ENCODE measurements at places on chromosomes 12 and 14.

GRCh38 chr14:54396493-54397335 lies at the start of gene CDKN3:
Gene CDKN3, plus strand, starts transcription at chr14:54397007. Its CDS starts 62 bp downstream, at chr14:54397069.
- peak; percentile 99 for DNase-seq

DNA sequence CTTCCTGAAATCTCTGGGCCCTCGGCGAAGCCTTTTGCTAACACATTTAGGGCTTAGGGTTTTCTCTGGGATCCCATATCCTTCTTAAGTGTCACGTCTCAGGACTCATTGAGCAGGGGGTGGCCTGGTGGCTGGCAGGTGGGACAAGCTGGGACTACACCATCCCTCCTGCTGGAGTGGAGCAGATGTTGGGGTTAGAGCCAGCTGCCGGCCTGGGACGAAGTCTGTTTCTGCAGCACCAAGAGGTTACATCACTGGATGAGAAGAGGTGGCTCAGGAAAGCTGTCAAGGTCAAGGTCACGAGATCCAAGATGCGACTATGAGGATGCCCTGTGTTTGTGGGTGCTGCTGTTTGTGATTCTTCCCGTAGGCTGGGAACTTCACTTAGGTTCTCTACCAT lies 16.3 kb downstream of the SMCO2 start:
- DNase-seq = no peak

DNA sequence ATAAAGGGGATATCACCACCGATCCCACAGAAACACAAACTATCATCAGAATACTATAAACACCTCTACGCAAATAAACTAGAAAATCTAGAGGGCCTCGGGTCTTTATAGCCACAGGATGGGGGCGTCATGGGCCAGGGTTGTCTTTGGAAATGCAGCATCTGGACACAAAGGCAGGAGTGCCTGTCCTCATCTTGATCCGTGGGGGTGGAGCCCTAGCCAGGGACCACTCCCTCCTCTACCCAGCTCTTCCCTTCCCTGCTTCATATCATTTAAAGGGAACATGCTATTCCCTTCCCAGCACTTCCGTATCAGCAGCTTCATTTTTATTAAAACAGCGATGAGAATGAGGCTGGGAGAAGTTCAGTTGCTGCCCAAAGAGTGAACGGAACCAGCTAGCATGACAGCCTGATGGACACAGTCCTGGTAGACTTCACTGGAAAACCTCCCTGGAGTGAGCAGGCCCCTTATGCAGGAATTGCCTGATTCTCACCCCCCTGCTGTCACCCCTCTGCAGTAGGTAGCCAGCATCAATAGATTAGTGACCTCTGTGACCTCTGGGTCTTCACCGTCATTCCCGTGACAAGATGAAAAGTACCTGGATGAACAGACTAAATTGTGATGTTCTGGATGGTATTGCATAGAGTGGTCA lies 251.4 kb upstream of the RGS6 start:
- DNase-seq = no peak

- DNase-seq = no peak
Observed at GRCh38 chr14:99363051-99363450, 91.1 kb upstream of the BCL11B start.

- DNase-seq = no peak
Observed at GRCh38 chr12:62603811-62604098, 137.1 kb downstream of the MON2 start.

DNA sequence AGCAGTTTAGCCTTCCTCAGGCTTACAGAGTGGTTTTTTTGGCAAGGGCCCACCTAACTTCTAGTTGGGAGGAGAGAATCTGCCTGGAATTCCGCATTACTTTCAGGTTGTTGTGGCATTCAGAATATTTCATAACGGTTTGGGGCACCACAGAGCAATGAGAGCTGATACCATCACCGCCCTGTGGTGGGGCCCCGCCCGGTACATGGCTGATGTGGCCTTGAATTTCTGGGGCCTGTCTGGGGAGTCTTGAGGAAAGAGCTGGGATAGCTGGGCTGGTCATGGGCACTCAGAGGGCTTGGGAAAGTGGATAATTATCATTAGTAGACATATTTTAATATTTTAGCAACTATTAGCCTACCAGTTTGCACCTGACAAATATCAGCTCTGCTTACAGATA lies 4.2 kb downstream of the TESPA1 start:
- DNase-seq = no peak

GRCh38 chr12:13666806-13667205 lies 314.6 kb downstream of the GRIN2B start:
- no peak for DNase-seq

DNA sequence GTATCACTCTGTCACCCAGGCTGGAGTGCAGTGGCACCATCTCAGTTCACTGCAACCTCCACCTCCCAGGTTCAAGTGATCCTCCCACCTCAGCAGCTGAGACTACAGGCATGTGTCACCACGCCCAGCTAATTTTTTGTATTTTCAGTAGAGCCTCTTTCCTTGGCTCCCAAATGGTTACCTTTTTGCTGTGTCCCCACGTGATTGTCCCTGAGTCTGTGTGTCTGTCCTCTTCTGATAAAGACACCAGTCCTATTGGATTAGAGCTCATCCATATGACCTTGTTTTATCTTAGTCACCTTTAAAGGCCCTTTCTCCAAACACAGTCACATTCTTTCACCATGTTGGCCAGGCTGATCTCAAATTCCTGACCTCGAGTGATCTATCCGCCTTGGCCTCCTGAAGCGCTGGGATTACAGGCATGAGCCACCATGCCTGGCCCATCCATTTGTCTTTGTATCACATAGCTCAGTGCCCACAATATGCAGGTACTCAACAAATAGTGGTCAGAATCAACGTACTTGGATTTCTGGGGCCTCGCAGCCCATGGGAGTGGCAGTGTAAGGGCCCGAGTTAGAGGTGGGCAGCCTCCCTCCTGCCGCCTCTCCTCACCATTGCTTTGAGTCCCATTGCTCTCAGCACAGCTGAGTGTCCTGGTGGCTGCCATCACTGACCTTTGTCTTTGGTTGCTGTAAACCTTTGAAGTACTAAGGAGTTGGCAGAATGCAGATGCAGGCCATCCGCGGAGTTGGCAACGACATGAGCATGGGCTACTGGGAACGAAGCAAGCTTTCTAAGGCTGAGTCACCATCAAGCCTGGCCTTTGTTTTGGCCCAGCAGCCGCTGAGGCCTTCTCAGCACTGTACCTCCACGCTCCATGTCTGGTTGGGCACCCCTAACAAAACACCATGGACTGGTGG lies 9.3 kb downstream of the TPCN1 start:
- DNase-seq = no peak

DNA sequence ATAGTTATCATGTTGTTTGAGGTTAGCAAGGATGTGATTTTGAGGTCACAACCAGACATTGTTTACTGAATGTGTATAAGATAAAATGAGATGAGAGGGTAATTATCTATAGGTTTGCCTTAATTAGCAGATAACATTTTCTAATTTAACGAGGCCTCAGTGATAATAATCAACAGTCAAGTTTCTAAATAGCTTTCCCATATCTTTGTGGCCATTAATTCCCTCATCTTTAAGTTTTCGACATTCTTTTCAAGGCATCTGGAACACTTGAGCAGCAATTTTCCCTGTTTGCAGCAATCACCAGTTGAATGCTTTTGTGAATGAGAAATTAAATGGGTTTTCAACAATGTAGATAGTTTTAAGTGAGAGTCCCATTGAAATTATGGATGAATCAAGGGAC lies 304.1 kb downstream of the SYT1 start:
- DNase-seq = no peak

DNA sequence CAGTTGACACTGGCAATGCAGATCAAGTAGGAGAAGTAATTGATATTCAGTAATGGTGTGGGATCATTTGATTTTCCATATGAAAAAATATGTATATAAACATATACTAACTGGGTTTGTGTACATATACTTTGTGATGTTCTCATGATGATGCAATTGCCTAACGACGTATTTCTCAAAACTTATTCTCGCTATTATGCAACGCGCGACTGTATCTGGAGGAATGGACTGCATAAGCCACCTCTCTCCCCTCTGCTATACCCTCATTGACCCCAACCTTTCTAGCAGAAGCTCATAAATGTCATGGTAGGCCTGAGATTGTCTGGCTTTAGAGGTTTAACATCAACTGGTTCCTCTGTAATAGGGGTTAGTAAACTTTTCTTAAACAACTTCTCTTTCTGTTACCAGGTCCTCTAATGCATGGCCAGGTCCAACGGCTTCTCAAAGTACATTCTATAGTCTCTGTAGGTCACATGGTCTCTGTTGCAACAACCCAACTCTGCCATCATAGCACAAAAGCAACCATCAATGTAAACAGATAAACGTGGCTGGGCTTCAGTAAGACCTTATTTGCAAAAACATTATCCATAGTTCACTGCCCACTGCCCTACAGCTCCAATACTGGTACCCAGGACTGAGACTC lies 59.3 kb downstream of the FOXN3 start:
- no peak for DNase-seq

DNA sequence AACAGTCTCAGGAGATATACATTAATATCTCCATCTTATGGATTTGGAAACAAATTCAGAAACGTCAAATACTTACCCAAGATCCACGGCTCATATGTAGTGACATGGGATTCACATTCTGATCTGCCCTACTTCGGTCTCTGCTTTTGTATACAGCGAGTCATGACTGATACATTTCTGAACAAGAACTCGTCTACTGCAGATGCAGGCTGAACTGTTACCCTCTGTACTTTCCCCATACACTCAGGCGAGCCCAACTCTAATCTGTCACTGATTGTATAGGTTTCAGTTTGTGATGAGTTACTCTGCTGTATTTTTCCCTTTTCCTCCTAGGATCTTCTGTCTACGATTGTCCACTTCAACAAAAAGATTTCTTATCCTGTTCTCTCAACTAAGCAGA lies 441.6 kb downstream of the CCDC91 start:
- no peak for DNase-seq

DNA sequence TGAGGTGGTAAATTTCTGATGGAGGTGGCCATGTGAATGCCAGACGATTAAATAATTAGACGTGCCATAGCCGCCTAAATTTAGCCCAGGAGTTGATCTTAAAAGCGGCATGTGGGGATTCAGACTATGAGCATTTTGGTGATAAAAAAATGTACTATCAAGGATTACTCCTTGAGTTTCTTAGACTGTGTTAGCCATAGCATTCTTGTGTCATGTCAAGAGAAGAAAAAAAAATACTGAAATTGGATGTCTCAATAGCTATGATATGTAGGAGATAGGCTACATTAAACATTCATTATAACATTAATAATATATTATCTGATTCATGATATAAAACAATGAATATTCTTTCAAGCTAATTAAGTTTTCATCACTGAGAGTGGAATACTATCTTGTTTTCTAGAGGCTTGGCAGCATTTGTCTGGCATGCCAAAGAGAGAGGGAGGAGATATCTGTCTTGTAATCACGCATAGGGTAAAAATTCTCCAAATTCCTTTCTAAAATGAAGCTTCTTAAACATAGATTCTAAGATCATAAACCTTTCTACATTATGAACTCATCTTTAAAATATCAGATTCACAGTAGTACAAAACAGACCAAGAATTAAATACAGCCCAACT lies 727.0 kb downstream of the C12orf50 start:
- no peak for DNase-seq
